ENCODE measurements at places on chromosomes 16 and 17.

DNA sequence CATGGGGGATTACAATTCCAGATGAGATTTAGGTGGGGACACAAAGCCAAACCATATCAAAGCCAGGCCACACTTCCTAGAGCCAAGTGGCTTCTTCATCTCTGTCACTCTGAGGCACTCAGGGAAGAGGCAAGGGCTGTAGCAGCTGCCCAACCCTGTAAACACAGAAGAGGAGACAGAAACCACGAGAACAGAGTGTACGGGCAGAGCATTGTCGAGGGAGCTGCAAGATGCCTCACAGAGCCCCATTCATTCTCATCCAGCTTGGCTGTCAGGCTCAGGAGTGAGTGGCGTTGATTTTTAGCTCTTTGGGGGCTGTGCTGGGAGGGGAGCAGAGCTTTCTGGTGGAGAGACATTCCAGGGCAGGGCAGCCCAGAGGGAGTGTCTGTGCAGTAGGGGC is 117.2 kb upstream of the SALL1 start:
- no peak for DNase-seq

GRCh38 chr17:55446581-55447205 is 25.1 kb upstream of the MMD start:
- DNase-seq = no peak

- no peak for DNase-seq
These were observed 15.3 kb downstream of the MT1X start for GRCh38 chr16:56697456-56698155.

- no peak for DNase-seq
These were observed 30.2 kb upstream of the RASD1 start for GRCh38 chr17:17526369-17526768.

DNA sequence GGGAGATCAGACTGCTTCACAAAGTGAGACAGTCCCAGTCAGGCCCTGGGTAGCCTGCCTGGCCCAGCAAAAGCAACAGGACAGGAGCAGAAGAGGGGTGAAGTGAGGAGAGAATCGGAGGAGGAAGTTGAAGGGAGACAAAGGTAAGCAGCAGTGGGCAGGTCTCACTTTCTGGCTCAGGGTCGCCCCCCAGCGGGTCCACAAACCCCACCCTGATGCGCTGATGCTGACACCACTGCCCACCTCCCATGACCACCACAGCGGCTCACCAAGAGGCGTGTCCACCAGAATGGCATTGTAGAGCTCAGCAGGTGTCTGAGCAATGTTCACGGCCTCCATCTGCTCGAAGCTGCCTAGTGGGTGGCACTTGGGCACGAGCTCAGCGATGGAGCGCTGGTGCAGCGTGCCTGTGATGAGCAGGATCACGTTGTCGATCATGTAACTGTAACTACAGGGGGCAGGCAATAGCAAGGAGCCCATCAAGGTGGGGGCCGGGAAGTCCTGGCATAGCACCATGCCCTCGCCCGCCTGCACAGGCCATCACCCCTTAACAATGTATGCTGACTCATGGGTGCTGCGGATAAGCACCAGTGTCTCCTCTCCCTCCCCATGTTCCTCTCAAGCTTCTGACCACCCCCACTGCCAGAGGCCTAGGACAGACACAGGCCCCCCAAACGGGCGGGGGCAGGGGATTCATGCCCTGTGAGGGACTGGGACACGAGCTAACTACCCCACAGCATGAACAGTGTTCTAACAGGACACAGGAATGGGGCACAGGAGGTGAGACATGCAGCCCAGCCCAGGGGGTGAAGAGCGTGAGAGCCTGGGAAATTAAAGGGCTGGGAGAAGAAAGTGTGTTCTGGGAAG is 13.6 kb downstream of the HSD11B2 start:
- DNase-seq = no peak

GRCh38 chr16:29820271-29820701 is at the start of gene MVP:
MVP (plus strand) TSS chr16:29820462; CDS start chr16:29830550, 10,088 bp downstream.
- DNase-seq = no peak

DNA sequence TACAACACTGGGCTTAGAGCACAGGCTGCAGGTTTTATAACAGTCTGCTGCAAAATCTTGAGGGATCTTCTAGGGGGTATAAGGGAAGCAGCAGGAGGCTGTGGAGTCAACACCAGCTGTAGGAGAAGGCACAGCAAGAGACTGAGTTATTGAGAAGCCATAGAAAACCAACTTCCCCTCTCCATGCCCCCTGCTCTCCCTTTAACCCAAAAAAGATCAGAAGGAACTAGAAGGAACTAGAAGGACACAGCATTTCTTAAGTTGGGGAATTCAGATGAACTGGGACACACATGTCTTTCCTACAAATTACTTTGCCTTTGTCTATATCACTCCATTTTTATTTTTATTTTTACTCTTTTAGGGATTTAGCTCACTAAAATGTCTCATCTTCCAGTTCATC is 6.2 kb upstream of the CCL18 start:
- no peak for DNase-seq

- no peak for DNase-seq
These were observed 187.5 kb upstream of the FOXF1 start for GRCh38 chr16:86322806-86323205.

DNA sequence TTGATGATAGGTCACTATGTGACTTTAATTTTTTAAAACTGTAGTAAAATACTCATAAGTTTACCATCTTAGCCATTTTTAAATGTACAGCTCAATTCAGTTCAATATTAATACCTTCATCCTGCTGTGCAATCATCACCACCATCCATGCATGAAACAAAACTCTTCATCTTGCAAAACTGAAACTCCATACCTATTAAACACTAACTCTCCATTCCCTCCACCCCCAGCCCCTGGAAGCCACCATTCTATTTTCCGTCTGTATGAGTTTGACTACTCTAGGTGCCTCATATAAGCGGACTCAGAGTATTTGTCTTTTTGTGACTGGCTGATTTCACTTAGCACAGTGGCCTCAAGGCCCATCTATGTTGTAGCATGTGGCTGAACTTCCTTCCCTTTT is 9.4 kb upstream of the CNEP1R1 start:
- DNase-seq = no peak

- DNase-seq = no peak
These were observed 42.1 kb downstream of the ABHD15 start for GRCh38 chr17:29524692-29525091.

DNA sequence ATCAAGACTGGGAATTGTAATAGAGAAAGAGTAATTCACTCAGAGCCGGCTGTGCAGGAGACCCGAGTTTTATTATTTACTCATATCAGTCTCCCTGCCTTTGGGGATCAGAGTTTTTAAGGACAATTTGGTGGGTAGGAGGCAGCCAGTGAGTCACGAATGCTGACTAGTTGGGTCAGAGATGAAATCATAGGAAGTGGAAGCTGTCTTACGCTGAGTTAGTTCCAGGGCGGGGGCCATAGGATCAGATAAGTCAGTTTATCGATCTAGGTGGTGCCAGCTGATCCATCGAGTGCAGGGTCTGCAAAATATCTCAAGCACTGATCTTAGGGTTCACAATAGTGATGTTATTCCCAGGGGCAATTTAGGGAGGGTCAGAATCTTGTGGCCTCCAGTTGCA is 20.2 kb upstream of the GUCY2D start:
- DNase-seq = no peak

GRCh38 chr16:56686758-56687157 is 4.5 kb downstream of the MT1X start:
- DNase-seq = no peak

DNA sequence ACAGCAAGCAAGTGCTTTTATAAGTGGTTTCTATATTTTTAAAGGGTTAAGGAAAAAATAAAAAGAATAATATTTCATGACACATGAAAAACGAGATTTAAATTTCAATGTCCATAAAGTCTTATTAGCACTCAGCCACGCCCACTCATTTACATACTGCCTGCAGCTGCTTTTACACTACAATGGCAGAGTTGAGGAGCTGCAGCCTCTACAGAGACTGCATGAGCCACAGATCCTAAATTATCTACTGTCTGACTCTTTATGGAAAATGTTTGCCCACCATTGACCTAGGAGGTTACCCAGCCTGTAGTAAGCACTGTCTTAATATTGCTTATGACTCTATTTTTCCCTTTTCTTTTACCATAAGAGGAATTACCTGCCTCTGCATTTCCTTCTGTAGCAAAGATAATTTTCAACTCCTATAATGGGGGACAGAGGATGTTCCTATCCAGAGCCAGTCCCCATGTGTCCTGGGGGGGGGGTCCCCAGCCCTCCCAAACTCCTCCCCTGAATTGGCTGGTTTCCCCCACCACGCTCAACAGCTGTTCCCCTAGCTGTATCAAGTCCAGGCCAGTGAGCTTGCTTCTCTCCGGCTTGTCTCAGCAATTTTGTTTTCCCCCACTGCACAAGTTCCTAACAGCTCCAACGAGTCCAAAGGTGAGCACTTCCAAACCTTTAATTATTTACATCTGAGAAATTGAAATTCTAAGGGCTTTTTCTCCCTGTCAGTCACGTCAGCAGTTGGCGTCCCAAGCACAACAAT is 139.4 kb upstream of the ERCC4 start:
- no peak for DNase-seq

GRCh38 chr17:75799402-75799801 is 14.8 kb downstream of the UNK start:
- DNase-seq = no peak

DNA sequence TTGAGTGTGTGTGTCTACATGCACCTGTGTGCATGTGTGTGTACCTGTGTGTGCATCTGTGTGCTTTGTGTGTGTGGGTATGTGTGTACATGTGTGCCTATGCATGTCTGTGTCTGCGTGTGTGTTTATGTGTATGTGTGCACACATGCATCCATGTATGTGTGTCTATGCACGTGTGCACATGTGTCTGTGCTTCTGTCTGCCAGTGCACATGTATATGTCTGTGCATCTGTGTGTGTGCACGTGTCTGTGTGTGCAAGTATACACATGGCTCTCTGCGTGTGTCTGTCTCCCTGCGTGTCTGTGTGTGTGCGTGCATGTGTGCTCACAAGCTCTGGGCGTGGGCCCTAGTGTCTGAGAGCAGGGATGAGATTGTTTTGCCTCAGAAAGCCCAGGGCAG is 85.3 kb upstream of the SEC14L1 start:
- no peak for DNase-seq

GRCh38 chr17:65418622-65419021 is 142.8 kb downstream of the AXIN2 start:
- DNase-seq = no peak

GRCh38 chr17:76560877-76561221 is 21.0 kb downstream of the PRCD start:
- DNase-seq = no peak

- DNase-seq = no peak
These were observed 39.4 kb downstream of the HEATR6 start for GRCh38 chr17:60039114-60039846.

DNA sequence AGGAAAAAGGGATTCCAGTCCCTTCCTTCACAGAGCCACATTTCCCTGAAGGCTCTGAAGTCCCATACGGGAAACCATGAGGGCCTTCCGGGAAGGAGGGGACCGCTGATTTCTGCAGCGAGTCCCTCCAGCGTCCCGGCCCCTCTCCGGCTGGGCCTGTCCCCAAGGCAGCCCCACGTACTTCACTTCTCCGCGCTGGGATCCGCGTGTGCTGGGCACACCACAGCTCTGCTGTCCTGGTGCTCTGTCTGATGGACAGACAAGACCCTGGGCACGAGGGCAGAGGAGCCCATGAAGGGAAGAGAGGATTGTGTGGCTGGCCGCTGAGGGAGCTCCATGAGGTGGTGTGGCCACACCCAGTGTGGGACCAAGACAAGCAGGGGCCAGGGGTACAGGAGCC is 57.1 kb downstream of the PRMT7 start:
- DNase-seq = no peak

DNA sequence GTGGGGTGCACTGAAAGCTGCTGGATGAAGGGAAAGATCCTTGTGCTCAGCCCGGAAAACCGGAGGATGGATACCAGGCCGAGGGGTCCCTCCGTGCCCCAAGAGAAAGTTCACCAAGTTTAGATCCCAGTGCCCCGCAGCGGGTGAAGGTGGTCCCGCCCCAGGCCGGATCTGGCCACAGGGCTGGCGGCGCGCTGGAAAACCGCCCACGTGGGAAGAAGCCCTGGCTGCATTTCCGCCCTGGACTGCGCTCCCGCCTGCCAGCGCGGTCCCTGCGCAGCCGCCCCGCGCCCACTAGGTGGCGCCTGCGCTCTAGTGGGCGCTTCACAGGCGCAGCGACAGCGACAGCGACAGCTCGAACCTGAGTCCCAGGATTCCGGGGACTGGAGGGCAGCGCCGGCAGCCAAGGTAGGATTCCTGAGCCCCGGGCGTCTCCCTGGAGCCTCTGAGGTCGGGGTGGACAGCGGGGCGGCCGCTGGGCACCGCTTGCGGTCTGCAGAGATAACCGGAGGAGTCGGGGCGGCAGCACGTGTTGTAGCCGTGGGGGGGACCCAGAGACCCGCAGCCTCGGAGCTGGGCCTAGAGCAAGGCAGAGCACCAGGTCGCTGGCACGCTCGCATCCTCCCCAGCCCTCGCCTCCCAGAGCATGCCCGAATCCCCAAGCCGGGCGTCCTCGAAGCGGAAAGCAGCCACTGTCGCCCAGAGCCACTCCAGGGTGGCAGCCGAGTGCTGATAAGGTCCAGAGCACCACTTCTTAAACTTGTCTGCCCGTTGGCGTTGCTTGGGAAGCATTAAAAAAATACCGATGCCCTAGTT is at the start of gene CHD9:
TSS of gene CHD9 (plus strand) at position 322 of the 816 bp plus-strand sequence. CDS start 101,099 bp downstream, outside the sequence.
- no peak for DNase-seq

- DNase-seq = no peak
These were observed 57.8 kb upstream of the MMP2 start for GRCh38 chr16:55421226-55421625.

GRCh38 chr17:8965394-8966168 is at the start of gene PIK3R5:
PIK3R5 (minus strand) TSS chr17:8965707; CDS start chr17:8911494, 54,213 bp downstream.
- no peak for DNase-seq

DNA sequence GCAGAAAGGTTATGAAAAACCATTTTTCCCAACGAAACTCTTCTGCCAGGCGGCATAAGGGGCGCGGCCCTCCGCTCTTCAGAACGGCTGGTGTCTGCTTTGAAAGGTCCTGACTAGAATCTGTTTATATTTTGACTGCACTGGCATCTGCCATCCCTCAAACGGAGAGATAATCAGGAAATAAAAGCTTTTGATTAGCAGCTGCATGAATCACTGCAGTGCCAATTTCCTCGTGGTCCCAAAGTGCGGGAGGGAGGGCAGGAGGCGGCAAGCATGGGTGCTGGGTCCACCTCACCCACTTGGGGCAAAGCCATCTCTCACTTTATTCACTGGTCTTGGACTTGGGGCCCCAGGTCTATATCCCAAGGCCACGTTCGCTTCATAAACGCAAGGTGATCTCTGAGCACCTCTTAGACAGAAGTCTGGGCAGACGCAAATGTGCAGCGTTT is 49.7 kb downstream of the TBC1D16 start:
- no peak for DNase-seq

- no peak for DNase-seq
These were observed 46.9 kb upstream of the BAHCC1 start for GRCh38 chr17:81348097-81349055.
